Mammary epithelial cell (primary cell): ENCODE measurements at places on chromosomes 6 and 20. TPM values are rescaled to one million over a fixed set of nuclear protein-coding genes. Genes with fewer than 3 reads are reported as not detected.

DNA sequence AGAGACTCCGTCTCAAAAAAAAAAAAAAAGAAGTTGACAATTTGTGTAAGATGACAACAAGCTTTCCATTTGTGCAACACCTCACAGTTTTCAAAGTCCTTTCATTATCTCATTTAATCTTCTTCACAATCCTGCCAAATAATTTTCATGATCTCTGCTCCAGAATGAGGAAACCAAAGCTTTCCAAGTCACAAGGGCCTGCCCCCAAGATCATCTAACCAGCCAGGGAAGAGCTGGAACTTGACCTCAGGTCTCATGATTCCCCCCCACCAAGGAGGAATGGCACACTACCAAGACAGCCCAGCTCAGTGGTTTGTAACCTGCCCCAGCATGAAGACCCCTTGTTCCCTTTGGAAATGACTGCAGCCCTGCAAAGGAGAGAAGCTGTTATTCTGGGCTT, 74.0 kb upstream of the PIM1 start:
- DNase-seq: no peak

DNA sequence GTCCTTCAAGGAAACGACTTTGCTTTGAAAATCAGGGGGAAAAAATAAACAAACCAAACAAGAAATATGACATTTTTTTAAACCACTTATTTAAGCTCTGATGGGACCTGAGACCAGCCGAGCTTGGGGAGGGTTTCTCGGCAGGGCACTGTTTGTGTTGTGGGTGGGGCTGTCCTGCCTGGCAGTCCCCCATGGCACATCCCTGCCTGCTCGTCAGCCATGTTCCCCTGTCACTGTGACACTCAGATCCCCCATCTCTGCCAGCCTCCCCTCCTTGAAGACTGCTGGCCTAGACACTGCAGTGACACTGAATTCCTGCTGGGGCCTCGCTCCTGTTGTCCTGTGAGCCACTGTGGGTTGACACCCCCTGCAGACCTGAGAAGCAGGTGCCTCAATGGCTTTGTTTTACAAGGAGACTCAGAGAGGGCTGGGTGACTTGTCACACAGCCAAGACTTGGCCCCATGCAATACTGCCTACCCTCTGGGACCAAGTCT, 95.1 kb upstream of the PTPN1 start:
- DNase-seq: no peak

GRCh38 chr6:112241820-112242429, 12.4 kb downstream of the LAMA4 start:
- no peak for DNase-seq

- DNase-seq: no peak
Measured at GRCh38 chr20:31845300-31845863, at the start of gene FOXS1. Gene FOXS1 (minus strand): TSS chr20:31845604. CDS start chr20:31845542, 62 bp downstream.

- DNase-seq: no peak
Measured at GRCh38 chr6:63926950-63927927, 291.6 kb downstream of the PHF3 start.

GRCh38 chr20:17613328-17614175, 43.7 kb downstream of the DSTN start:
- DNase-seq: no peak

GRCh38 chr20:48489656-48490055, 338.1 kb downstream of the PREX1 start:
- DNase-seq: peak; percentile 11

GRCh38 chr6:19070520-19070919, 683.4 kb downstream of the RNF144B start:
- DNase-seq: no peak

- no peak for DNase-seq
Measured at GRCh38 chr20:23541776-23542175, 26.5 kb downstream of the CST9L start.

GRCh38 chr6:12614456-12614855, 102.1 kb upstream of the PHACTR1 start:
- no peak for DNase-seq

The PRRT1 gene
- 0.94 and 1.4 TPM in 2 replicates for total RNA-seq
